Stimulated activated CD4-positive, alpha-beta T cell treated with anti-CD3 and anti-CD28 coated beads, TNF-alpha, amount 100 ng/mL, for 1 hour (primary cell): ENCODE measurements at places on chromosomes 16 and 17.

- DNase-seq, result no peak
These were observed 5.4 kb downstream of the NPLOC4 start for GRCh38 chr17:81631482-81631881.

DNA sequence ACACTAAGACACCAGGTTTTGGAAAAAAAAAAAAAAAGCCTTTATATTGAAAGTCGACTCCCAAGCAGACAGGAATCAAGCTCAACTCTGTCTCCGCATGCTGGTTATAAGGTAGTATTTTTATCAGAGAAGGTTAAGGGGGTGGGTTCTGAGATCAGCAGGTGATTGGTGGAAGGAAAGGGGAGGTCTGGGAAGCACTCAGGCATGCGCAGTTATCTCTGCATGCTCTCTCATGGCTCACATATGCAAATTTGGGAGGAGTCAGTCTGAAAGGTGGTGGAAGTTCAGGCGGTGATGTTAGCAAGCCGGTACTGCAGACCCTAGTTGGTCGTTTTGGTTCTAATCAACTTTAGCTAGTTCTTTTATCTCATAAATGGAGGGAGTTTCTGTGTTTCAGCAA, 357.6 kb upstream of the C16orf82 start:
- DNase-seq, result no peak

DNA sequence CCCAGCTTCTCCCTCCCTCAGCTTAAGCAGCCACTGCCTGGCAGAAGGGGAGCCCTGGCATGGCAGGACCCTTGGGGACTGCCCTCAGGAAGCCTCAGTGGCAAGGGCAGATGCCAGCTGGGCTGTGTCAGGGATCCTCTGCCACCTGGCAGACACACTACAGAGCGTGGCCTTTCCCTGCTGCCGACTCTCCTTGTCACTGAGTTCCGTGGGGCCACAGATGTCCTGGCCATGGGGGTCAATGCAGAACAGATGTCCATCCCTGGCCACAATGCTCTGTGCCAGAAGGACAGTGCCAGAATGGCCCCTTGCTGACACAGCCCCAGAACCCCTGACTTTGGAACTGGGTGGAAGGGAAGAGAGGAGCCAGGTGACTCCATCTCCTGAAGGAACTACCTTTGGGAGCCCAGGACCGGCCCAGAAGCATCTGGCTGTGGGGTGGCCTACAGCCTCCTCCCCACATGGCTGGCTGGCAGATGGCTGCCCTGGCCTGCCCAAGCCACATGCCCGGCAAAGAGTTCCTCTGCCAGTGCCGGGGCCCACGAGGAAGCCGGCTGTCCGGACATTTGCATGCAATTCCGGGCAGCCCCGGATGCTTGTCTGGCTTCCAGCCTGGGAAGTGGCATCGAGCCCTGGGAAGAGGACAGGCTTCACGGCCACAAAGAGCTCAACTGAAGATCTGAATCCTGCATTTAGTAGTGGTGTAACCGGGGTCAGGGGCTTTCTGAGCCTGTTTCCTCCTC, 24.1 kb downstream of the NPTX1 start:
- DNase-seq, result no peak

GRCh38 chr16:1184156-1184868, 31.4 kb downstream of the CACNA1H start:
- no peak for DNase-seq
